Dermis blood vessel endothelial cell (primary cell): ENCODE measurements at places on chromosomes 3 and 15. TPM values are rescaled to one million over a fixed set of nuclear protein-coding genes. Genes with fewer than 3 reads are reported as not detected.

The BMF gene
- 9.4 and 18.4 TPM in 2 replicates for total RNA-seq

The CYP1A2 gene
- not detected in 2 replicates for total RNA-seq

The DIS3L gene
- total RNA-seq, result 36.1 and 37.0 TPM in 2 replicates

The PIGZ gene
- total RNA-seq, result 3.9 and 7.0 TPM in 2 replicates

The SLITRK3 gene
- total RNA-seq, result not detected in 2 replicates

The GOLGA6L9 gene
- total RNA-seq, result 0.85 and 1.3 TPM in 2 replicates

The GOLGA8G gene
- total RNA-seq, result not detected in 2 replicates

The GOLGA8A gene
- 8.0 and 8.8 TPM in 2 replicates for total RNA-seq

The TICRR gene
- total RNA-seq, result 2.2 and 7.0 TPM in 2 replicates

The PPARG gene
- total RNA-seq, result 57.7 and 69.4 TPM in 2 replicates

The ASB7 gene
- 23.3 and 23.7 TPM in 2 replicates for total RNA-seq

The RBPMS2 gene
- total RNA-seq, result 0.14 TPM in 1 of 2 replicates, not detected in the other

The NKIRAS1 gene
- total RNA-seq, result 6.0 and 6.8 TPM in 2 replicates

The ZNF860 gene
- total RNA-seq, result 2.2 and 3.4 TPM in 2 replicates

The PRSS50 gene
- not detected in 2 replicates for total RNA-seq

The A4GNT gene
- total RNA-seq, result not detected in 2 replicates

The TBL1XR1 gene
- 117 and 144 TPM in 2 replicates for total RNA-seq

The UTS2B gene
- total RNA-seq, result 0.68 TPM in 1 of 2 replicates, not detected in the other

The DPH3 gene
- 21.3 and 26.8 TPM in 2 replicates for total RNA-seq

The GP5 gene
- total RNA-seq, result under 0.01 and 0.28 TPM in 2 replicates

The RTP4 gene
- 1.7 and 3.1 TPM in 2 replicates for total RNA-seq

The ARHGEF26 gene
- total RNA-seq, result 0.33 and 0.51 TPM in 2 replicates

The OR5K2 gene
- not detected in 2 replicates for total RNA-seq

The AQP9 gene
- under 0.01 TPM in 1 of 2 replicates, not detected in the other for total RNA-seq

The ISLR gene
- 0.17 and 0.79 TPM in 2 replicates for total RNA-seq

The MYH15 gene
- total RNA-seq, result under 0.01 and 0.05 TPM in 2 replicates

The UCN2 gene
- not detected in 2 replicates for total RNA-seq

The NUDT16 gene
- 18.2 and 22.0 TPM in 2 replicates for total RNA-seq

The SST gene
- not detected in 2 replicates for total RNA-seq

The FAM81A gene
- total RNA-seq, result 0.47 TPM in 1 of 2 replicates, not detected in the other

The LMAN1L gene
- not detected in 2 replicates for total RNA-seq

The ROBO2 gene
- not detected in 2 replicates for total RNA-seq

The KNG1 gene
- total RNA-seq, result not detected in 2 replicates

The SLC28A1 gene
- not detected in 2 replicates for total RNA-seq

The CKMT1B gene
- not detected in 2 replicates for total RNA-seq

The CLRN1 gene
- not detected in 2 replicates for total RNA-seq

The MED12L gene
- under 0.01 and 0.05 TPM in 2 replicates for total RNA-seq

The PSMA4 gene
- 315 and 321 TPM in 2 replicates for total RNA-seq

The ANKRD63 gene
- total RNA-seq, result not detected in 2 replicates

The USP13 gene
- total RNA-seq, result 30.5 and 52.0 TPM in 2 replicates

The ZNF770 gene
- total RNA-seq, result 26.5 and 41.0 TPM in 2 replicates

The ACSBG1 gene
- not detected in 2 replicates for total RNA-seq

The GOLGA8O gene
- 0.09 and 0.51 TPM in 2 replicates for total RNA-seq
